Right lobe of liver (tissue), 6 donors: ENCODE measurements at places on chromosomes 1 and 21.
A peak's percentile ranks its signal among the peaks of the same experiment; 100 is the strongest.

- H3K27me3 ChIP-seq, result no peaks in the 10 kb centered on the region
- H3K4me3 ChIP-seq, result no peak overlapping the region
- no peak overlapping the region for H3K27ac ChIP-seq
Measured at GRCh38 chr1:208778417-208778816, 534.2 kb upstream of the PLXNA2 start.

DNA sequence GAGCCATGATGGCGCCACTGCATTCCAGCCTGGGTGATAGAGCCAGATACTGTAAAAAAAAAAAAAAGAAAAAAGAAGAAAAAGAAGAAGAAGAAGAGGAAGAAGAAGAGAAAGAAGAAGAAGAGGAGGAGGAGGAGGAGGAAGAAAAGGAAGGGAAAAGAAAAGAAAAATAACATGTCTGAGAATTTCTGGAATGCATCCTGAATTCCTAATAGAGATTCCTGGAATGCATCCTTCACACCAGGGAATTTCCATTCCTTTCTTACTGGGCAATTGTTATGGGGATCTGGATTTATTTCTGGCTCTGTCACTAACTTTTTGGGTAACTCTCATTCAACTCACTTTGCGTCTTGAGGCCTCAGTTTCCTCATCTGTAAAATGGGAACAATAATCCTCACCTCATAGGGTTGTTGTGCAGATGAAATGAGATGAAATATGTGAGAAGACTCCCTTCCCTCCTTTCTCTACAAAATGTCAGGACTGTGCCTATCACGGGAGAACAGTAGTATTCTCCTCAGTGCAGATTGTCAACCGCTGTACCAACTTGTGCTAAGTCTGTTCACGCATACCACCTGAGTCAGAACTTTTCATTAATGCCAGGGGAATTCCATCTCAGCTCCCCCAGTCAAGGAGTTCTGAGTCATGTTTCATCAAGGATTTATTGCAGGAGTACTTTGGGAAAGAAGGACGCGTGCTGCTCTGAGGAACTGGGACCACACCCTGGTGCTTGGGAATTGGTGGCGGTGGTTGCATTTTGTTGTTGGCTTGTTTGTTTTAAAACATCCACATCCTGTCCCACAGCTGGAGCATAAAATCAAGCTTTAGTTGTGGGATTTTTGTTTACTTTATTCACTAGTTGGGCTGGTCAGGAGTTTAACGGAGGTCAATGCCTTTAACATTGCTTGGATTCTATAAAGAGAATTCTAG is 42.4 kb upstream of the ROR1 start:
- no peaks in the 10 kb centered on the region for H3K36me3 ChIP-seq
- no peak for DNase-seq
- H3K27ac ChIP-seq, result no peak overlapping the region
- H3K4me1 ChIP-seq, result no peaks in the 10 kb centered on the region
- H3K27me3 ChIP-seq, result no peaks in the 10 kb centered on the region

DNA sequence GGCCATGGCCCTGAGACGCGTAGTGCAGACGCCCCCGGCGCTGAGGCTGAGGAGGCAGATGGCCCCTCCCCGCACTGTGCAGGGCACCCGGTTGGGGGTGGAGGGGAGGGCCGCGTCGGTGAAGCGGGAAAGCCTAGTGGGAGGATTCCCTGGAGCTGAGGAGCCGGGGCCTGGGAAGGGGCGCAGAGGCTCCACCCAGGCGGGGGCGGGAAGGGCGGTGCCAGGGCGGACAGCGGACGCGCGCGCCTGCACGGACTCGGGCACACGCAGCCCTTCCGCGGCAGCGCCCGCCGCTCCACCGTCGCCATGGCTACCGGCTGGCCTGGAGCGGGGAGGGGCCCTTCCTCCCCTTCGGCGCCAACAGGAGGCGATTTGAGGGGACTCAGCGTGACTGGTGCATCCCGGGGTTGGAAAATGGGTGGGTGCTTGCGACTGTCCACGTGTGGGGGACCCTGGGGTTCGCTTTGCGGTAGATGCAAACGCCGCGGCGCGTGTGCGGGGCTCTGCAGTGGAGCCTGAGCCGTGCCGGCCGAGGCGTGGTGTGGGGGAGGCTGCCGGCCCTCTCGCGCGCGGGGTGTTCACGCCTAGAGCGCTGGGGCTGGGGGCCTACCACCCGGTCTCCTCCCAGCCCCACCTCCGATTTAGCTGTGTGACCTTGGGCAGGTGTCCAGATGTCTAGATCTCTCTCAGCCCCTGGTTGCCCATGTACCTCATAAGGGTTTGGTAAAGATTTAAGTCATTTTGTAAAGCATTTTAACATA is 35.1 kb downstream of the PTPRF start:
- no peaks in the 10 kb centered on the region for H3K4me1 ChIP-seq
- no peak overlapping the region for H3K27ac ChIP-seq
- peak; percentile 56 for DNase-seq
- peak overlapping the region; percentile 33 for H3K4me3 ChIP-seq
- peaks cover 8% of the 10 kb centered on the region for H3K36me3 ChIP-seq
- no peaks in the 10 kb centered on the region for H3K27me3 ChIP-seq

DNA sequence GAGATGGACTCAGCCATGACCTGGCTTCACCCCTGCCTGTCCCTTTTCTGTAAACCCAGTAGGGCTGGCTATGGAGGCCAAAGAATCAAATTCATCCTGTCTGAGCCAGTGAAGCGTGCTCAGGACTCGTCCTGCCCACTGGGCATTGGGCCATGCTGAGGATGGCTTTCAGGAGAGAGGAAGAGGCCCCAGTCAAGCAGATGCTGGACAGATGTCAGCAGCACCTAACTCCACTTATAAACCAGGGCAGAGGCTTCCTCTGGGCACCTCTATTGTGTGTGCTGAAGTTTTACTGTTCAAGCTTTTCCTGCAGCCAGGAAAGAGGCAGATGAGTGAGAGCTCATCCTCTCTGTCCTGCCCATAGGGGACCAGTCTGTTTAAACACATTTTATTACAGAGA is 97.4 kb upstream of the GCLM start:
- H3K4me3 ChIP-seq, result no peak overlapping the region
- no peak overlapping the region for H3K27ac ChIP-seq
- H3K4me1 ChIP-seq, result no peaks in the 10 kb centered on the region
- no peak for DNase-seq

DNA sequence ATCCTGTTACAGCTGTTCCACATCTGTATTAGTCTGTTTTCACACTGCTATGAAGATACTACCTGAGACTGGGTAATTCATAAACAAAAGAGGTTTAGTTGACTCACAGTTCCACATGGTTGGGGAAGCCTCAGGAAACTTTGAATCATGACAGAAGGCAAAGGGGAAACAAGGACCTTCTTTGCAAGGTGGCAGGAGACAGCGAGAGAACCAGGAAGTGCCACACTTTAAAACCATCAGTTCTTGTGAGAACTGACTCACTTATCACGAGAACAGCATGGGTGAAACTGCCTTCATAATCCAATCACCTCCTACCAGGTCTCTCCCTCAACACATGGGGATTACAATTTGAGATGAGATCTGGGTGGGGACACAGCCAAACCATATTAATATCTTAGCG is 110.3 kb upstream of the TRABD2B start:
- no peaks in the 10 kb centered on the region for H3K4me1 ChIP-seq
- no peak overlapping the region for H3K27ac ChIP-seq
- no peak overlapping the region for H3K4me3 ChIP-seq
- H3K27me3 ChIP-seq, result no peaks in the 10 kb centered on the region

DNA sequence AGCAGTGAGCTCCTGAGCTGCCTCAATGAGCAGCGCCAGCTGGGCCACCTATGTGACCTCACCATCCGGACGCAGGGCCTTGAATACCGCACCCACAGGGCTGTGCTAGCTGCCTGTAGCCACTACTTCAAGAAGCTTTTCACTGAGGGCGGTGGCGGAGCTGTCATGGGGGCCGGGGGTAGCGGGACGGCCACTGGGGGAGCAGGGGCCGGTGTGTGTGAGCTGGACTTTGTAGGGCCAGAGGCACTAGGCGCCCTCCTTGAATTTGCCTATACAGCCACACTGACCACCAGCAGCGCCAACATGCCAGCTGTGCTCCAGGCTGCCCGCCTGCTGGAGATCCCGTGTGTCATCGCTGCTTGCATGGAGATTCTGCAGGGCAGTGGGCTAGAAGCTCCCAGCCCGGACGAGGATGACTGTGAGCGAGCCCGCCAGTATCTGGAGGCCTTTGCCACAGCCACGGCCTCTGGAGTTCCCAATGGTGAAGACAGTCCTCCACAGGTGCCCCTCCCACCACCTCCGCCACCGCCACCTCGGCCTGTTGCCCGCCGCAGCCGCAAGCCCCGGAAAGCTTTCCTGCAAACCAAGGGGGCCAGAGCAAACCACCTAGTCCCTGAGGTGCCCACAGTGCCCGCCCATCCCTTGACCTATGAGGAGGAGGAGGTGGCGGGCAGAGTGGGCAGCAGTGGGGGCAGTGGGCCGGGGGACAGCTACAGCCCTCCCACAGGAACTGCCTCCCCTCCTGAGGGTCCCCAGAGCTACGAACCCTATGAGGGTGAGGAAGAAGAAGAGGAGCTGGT is 12.3 kb downstream of the ZBTB7B start:
- no peaks in the 10 kb centered on the region for H3K36me3 ChIP-seq
- no peaks in the 10 kb centered on the region for H3K4me1 ChIP-seq
- no peaks in the 10 kb centered on the region for H3K27me3 ChIP-seq
- H3K4me3 ChIP-seq, result no peak overlapping the region
- DNase-seq, result no peak

GRCh38 chr1:31069392-31069791 is 3.9 kb upstream of the PUM1 start:
- no peak for DNase-seq
- peaks cover 9% of the 10 kb centered on the region for H3K4me1 ChIP-seq
- H3K27me3 ChIP-seq, result no peaks in the 10 kb centered on the region
- H3K4me3 ChIP-seq, result no peak overlapping the region

DNA sequence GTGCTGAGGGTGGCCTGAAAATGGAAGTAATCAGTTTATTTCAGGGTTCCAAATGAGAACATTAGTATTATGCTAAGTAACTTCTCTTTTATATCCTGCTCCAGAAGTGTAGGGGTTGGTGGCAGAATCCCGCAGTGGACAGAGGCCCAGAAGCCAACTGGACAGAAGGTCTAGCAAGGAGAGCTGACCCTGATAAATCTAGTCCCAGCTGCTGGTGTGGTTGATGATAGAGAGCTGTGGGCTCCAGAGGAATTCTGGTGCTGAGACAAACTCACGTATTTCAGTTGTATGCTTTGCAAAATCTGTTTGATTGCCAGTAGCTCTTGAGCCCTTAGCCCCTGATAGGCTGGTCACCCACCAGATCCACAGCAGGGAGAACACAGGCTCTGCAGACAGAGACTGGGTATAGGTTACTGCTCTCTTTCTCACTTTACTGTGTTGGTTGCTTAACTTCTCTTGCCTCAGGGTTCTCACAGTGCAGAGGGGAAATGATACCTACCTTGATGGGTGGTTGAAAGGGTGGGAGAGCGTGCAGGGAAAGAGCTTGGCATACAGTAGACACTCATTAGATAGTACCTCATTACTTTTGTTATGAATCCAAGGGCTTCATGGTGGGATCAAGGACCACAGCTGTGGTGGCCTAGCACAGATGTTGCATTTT is 29.6 kb upstream of the CACNA1E start:
- no peak overlapping the region for H3K4me3 ChIP-seq
- no peaks in the 10 kb centered on the region for H3K36me3 ChIP-seq
- H3K4me1 ChIP-seq, result no peaks in the 10 kb centered on the region
- DNase-seq, result no peak
- H3K27ac ChIP-seq, result no peak overlapping the region
- H3K27me3 ChIP-seq, result no peaks in the 10 kb centered on the region

DNA sequence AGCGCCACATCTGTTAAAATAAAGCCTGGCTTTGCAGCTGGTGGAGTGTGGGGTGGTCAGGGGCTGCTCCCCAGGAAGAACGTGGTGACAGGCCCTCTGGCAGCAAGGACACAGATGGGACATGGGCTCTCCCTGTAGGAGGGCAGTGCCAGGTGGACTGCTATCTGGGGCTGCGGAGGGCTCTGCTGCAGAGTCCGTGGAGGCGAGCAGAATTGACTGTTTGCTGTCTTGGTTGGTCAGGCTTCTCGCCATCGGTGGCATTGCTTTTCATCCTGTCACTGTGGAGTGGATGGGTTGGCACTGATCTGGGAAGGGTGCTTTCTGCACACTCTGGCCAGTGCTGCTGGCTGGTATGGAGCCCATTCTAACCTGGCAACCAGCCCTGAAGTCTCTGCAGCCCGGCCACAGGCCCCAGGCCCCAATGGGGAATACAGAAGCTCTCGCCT is 103.0 kb downstream of the LAMC2 start:
- no peaks in the 10 kb centered on the region for H3K36me3 ChIP-seq
- DNase-seq, result no peak
- H3K27me3 ChIP-seq, result no peaks in the 10 kb centered on the region
- H3K4me3 ChIP-seq, result no peak overlapping the region

GRCh38 chr1:176926330-176927086 is 238.0 kb downstream of the ASTN1 start:
- H3K4me1 ChIP-seq, result no peaks in the 10 kb centered on the region
- no peak overlapping the region for H3K4me3 ChIP-seq
- no peaks in the 10 kb centered on the region for H3K36me3 ChIP-seq

- H3K4me3 ChIP-seq, result no peak overlapping the region
- no peaks in the 10 kb centered on the region for H3K36me3 ChIP-seq
- H3K27ac ChIP-seq, result no peak overlapping the region
Measured at GRCh38 chr21:29637134-29637533, 302.7 kb downstream of the GRIK1 start.

DNA sequence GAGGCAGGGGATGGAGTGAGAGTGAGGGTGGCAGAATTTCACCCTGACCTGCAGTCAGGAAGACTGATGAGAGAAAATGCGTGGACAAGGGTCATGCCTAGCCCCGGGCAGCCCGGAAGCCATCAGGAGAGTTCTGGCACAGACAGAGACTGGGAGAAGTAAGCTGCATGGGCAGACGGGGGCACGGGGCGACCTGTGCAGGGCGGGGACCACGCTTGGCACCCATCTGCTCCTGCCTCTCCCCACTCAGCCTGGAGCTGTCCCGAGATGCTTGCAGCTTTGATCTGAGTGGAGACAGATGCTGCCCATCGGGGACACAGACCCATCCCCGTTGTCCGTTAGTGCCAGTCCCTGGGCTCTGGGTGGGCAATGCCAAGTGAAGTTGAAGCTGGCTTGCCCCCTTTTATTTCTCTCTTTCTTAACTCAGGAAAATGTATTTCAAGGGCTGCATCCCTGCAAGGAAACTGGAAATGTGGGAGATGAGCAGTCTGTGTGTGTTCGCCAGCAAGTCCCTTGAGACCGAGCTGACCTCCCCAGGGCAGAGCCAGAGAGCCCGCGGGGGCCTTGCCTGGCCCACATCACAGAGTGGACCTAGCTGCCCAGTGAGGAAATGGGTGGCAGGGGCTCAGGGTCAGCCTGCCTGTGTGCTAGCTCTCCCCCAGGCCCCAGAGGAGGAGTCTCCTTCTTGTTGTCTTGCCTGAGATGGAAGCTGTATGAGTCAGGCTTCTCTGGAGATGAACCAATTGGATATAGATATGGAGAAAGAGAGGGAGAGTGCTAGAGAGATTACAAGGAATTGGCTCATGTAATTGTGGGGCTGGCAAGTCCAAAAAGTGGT is 121.3 kb upstream of the C1orf174 start:
- H3K27me3 ChIP-seq, result no peaks in the 10 kb centered on the region
- H3K4me3 ChIP-seq, result no peak overlapping the region
- H3K27ac ChIP-seq, result no peak overlapping the region
- DNase-seq, result no peak
- H3K4me1 ChIP-seq, result no peaks in the 10 kb centered on the region
